ENCODE measurements at places on chromosomes 4 and X. TPM values are rescaled to one million over a fixed set of nuclear protein-coding genes. Genes with fewer than 3 reads are reported as not detected.

- DNase-seq: no peak
Observed at GRCh38 chrX:65545456-65545855, 10.9 kb upstream of the LAS1L start.

- no peak for DNase-seq
Observed at GRCh38 chrX:153762626-153763173, 1.3 kb upstream of the PLXNB3 start.

Gene GAGE12C
- polyA plus RNA-seq: not detected

Gene CT83
- not detected for polyA plus RNA-seq

DNA sequence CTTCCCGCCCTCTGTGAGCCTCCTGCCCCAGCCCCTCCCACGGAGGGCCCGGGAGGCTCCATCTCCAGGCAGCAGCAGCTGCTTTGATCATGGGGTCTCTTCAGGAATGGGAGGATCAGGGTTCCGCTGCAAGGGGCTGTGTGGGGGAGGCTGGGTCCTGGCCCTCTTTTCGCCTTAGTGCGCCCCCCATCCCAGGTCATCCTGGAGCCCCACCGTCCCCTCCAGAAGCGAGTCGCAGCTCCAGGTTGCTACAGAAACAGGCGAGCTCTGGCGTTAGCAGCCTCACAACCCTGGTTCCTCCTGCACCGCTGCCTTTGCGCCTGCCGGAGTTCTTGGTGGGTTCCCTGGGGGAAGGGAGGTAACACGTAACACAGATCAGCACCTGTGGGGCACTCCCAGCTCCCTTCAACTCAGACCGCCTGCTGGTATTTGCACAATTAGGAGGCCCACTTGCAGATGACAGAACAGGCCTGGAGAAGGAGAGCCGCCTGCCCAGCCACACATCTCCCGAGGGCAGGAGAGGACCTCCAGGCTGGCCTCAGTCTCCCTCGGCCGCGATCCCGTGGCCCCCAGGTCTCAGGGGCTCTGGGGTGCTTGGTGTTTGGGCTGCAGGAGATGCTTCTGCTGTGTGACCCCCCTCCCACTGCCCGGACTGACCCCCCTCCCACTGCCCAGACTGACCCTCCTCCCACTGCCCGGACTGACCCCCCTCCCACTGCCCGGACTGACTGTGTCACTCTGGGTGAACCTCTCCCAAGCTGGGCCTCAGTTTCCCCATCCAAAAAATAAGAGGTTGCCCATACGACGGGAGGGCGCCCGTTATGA is 64.2 kb upstream of the ADRA2C start:
- no peak for DNase-seq

DNA sequence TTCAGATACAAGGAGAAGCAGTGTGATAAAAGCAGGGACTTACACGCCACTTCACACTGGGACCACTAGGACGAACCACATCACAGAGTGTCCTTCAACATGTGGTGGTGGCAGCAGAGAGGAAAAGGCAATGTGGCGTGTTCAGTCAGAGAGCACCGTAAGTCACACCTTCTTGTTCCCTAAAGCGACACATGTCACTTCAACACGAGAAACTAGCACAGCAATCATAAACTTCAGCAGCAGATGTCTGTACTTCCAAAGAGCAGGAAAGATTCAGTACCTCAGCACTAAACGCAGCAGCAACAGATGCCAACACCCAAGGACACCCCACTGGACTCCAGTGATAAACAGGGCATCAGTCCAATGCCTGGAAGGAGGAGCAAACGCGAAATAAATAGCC is 96.7 kb downstream of the AREG start:
- no peak for DNase-seq

Gene EDNRA
- polyA plus RNA-seq: 0.48 TPM

GRCh38 chr4:53520116-53520515 is 71.2 kb downstream of the LNX1 start:
- no peak for DNase-seq

GRCh38 chrX:19863857-19864223 is 23.6 kb downstream of the SH3KBP1 start:
- DNase-seq: no peak

Gene SPANXC
- not detected for polyA plus RNA-seq

- DNase-seq: no peak
Observed at GRCh38 chrX:9943420-9943819, 23.7 kb upstream of the CLDN34 start.

GRCh38 chrX:107741404-107741790 is 34.2 kb downstream of the TSC22D3 start:
- peak; percentile 10 for DNase-seq

DNA sequence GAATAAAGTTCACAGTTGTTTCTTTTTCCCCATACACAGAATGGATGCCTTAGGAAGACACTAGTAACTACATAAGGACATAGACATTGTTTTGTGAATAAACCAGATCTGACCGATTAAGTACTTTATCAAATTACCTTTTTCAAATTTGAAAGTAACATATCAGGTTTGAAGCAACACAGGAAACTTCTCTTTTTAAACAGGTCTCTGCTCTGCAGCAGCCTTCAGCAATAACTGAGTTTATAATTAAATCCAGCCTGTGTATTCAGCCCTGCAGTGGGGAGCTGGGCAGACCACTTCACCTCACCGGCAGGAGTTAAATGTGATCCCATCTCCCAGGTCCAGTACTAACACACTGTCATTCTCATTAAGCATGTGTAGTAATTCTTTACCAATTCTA is 68.3 kb upstream of the ATOH1 start:
- DNase-seq: no peak

- DNase-seq: peak; percentile 92
Observed at GRCh38 chrX:151697522-151697921, 2.3 kb downstream of the PRRG3 start.

- peak; percentile 44 for DNase-seq
Observed at GRCh38 chr4:186485561-186486062, 69.8 kb downstream of the MTNR1A start.

DNA sequence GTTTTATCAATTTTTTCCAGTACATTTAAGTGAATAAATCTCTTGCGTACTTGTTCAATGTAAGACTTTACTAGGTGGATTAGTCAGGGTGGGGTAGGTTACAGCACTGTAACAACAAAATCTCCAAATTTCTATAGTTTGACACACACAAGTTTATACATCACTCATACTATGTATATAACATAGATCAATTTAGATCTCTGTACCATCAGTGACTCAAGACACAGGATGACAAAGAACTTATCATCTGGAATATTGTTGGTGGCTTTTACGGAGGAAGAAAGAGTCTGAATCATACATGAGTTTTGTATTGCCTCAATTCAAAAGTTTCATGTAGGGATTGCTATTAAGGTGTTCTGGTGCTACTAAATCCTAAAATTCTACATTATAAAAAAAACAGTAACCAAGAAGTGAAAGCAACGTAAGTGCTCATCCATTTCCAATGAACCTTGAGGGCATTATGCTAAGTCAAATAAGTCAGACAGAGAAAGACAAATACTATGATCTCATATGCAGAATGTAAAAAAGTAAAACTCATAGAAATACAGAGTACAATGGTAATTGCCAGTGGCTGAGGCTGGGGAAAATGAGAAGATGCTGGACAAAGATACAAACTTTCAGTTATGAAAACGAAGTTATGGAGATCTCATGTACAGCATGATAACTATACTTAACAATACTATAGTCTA is 98.0 kb upstream of the DKK2 start:
- DNase-seq: no peak

Gene FGA
- not detected for polyA plus RNA-seq

DNA sequence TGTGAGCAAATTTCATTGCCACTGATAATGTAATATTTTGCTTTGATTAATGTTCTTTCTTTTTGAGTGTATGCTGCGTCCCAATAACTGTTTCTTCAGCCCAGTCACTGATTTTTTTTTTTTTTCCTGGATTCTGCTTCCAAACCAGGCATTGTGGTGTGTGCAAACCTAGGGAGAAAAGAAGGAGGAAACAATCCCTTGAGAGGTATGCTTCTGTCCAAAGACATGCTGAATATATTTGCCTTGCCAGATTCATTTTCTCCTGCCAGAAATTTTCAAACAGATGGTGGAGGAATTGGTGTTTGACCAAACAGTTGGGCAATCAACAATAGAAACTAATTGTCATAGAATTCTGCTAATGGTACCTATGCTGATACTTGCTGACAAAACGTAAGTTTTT is 753.6 kb downstream of the RPA4 start:
- DNase-seq: no peak

Data from GM23248 (cell line).